KBM-7 (cell line): ENCODE measurements at places on chromosomes 1 and 21.
A peak's percentile ranks its signal among the peaks of the same experiment; 100 is the strongest.

GRCh38 chr1:1223891-1224290 is 7.9 kb downstream of the SDF4 start:
- no peak for DNase-seq

- DNase-seq: no peak
These were observed 25.3 kb downstream of the PADI2 start for GRCh38 chr1:17093822-17094393.

DNA sequence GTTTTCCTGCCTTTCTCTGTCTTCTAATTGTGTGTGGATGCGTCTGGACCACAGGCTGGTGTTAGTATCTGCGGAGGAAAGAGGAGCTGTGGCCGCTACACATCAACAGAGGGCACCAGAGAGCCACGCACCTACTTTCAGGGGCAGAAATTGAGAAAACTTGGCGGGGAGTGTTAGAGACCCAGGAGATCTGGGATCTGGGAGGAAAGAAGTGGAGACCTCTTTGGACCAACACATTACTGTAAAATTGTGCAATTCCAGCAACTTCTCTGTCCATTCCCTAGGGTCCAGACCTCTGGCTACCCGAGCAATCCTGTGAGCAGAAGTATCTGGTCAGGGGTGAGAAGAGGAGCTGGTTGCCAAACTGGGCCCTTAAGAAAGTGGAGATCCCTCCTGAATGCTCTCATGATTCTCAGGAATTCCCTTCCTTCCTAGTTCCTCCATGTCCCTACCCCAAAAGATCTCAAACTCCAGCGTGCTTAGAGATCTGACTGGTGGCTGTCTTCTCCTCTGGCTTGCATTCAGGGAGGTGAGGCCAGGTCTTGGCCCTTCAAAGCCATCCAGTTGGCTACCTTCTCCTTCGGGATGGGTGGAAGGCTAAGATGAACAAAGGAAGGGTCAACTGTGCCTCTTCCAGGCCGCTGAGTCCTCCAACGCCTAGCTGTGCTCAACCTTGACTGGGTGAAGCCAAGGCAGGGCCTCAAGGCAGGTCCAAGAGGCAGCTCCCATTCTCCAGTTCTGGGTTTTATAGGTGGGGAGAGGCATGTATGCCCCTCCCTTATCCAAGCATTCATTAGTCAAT is 1.2 kb upstream of the KIRREL1 start:
- peak; percentile 79 for DNase-seq

GRCh38 chr1:110605446-110605845 is 712 bp downstream of the KCNA2 start:
- no peak for DNase-seq

- no peak for DNase-seq
These were observed 117.5 kb downstream of the TM2D1 start for GRCh38 chr1:61607448-61607847.

DNA sequence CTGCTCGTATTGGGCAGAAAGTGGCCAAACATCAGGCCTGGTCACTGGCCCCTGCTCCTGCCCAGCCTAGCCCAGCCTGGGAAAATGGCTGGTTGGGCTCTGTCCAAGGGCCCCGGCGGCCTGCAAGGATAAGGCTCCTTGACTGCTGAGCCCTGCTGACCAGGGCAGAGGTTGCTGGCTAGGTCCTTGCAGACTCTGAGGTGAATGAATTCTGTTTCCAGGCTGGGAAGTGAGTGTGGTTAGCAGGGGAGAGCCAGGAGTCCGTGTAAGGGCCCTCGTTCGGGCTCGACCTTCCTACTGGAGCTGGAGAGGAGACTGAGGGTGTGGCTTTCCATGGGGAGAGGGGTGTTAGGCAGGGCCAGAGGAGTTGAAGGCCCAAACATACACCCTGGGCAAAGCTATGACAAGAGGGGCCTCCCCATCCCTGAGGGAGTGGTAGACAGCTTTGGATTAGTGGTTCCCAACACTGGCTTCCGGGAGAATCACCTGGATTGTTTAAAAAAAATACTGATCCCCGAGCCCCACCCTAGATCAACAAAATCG is 20.6 kb downstream of the CSF1 start:
- DNase-seq: no peak

DNA sequence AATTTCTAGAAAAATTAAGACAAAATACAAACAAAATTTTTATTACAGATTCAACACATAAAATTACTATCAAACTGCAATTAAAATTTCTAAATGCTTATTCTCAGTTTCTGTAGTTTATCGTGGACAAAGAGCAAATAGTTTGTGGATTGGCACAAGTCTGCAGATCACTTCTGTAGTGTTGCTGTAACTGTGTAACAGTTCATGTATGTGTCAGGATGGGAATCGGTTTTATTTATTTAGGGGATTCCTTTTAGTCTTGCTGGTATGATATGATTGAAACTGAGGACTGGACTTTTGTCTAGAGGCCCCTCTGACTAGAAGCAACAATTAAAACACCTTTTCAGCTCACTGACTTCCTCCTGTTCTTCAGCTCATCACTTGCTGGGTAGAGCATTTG is 60.8 kb downstream of the LRIG2 start:
- DNase-seq: no peak

DNA sequence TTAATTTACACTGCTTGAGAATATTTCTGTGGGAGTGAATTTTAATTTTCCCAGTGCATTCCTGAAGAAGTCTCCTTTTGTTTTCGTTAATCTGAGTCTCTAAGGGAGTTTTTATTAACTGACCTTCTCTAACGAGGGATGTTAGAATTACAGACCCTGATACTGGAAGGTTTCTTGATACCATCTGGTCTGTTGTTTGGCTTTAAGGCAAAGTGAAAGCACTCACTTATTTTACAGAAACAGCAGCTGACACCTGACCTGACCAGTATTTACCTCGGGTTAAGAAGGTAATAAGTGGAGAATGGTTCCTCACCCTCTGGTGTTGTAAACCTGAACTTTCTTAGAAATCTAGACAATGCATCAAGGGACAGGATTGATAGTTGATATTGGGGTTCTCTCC is 12.4 kb downstream of the CDC14A start:
- DNase-seq: no peak

GRCh38 chr1:243543501-243543900 is 287.7 kb downstream of the SDCCAG8 start:
- DNase-seq: no peak

GRCh38 chr1:94578856-94579255 is 37.3 kb upstream of the F3 start:
- DNase-seq: no peak

- no peak for DNase-seq
These were observed 97.2 kb downstream of the WDR64 start for GRCh38 chr1:241749041-241749944.

GRCh38 chr1:180643693-180644092 is 11.9 kb downstream of the XPR1 start:
- DNase-seq: no peak

DNA sequence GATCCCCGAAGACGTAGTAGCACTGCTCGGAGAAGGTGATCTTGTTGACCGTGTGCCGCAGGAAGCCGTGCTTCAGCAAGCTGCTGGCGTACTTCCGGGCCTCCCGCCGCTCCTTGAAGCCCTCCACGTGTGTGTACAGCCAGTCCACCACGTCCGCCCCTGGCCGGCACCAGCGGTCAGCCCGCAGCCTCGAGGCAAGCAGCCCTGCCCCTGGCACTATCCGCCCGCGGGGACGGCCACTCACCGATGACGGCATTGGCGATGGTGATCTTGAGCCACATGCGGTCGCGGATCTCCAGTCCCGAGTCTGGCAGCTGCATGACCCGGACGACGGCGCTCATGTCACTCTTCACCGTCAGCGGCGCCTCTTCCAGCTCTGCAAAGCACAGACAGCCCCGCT is 7.2 kb downstream of the TAS1R3 start:
- no peak for DNase-seq

DNA sequence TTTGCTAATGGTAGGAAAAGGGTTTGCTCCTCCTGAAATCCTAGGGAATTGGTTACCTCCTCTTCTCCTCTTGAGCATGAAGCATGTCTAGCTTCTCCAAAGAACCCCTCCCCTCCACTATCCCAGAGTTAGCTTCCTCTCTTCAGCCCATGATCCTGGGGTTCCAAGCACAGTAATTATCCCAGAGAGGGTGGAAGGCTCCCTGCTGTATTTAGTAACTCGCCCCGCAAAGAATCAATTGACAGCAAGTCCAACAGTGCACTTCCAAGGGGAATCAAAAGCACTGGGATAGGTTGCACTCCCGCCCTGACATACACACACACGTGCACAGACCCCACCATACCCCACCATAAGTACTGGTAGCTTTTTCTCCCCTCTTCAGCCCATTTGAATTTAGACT is 3.1 kb downstream of the S100A8 start:
- no peak for DNase-seq

GRCh38 chr1:81832573-81832972 is 31.8 kb downstream of the ADGRL2 start:
- DNase-seq: no peak

- no peak for DNase-seq
These were observed 396.6 kb downstream of the BRINP2 start for GRCh38 chr1:177567393-177567792.

DNA sequence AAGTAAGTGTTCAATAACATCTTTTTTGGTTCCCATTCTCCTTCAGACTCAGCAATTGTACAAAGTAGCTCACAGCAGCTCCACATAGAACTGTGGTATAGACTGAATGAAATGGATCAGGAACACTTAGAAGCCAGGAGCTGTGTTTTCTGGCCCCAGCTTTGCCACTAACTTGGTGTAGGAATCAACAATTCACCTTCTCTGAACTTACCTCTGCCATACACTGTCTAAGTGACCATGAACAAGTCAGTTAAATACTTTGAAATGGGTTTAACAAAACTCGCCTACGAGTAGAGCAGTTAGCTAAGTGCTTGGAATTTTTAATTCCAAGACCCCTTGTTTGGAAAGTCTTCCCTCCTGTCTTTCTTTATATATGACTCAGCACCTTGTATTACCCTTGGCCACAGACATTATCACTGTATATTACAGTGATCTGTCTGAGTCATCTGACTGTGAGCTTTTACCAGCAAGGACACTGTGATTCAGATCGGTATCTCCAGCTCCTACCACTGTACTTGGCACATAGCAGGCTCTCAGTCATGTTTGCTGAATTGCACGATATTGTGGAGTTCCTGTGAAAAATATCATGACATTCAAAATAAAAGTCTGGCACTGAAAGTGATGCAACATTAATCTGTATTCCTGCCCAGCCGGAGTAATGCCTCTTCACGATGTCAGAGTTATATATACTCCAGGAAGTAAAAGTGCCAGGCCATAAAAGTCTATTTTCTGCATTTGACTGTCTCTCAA is 101.7 kb upstream of the BEND5 start:
- no peak for DNase-seq

GRCh38 chr1:100624886-100625610 is 87.1 kb downstream of the GPR88 start:
- no peak for DNase-seq

DNA sequence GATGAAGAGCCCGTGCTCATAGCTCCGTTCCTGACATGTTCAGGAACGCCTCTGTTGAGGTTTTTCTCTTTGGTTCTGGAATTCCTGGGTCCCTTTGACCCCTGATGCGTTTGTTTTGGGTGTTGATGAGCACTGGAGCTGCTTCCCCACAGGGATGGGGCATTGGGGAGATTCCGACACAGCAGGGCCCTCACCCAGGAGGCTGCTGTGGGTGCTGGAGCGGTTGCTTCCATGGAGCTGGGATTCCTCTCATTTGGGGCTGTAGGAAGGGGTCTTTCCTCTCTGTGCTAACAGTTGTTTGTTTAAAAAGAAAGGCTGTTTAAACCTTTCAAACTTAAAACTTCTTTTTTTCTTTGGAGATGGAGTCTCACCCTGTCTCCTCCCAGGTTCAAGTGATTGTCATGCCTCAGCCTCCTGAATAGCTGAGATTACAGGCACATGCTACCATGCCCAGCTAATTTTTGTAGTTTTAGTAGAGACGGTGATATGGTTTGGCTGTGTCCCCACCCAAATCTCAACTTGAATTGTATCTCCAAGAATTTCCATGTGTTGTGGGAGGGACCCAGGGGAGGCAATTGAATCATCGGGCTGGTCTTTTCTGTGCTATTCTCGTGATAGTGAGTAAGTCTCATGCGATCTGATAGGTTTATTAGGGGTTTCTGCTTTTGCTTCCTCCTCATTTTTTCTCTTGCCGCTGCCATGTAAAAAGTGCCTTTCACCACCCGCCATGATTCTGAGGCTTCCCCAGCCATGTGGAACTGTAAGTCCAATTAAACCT is 48.9 kb downstream of the SKI start:
- no peak for DNase-seq

- no peak for DNase-seq
These were observed 24.9 kb downstream of the MT1HL1 start for GRCh38 chr1:236979149-236979900.

- no peak for DNase-seq
These were observed 313.0 kb downstream of the PAPPA2 start for GRCh38 chr1:176775996-176776395.

- peak; percentile 81 for DNase-seq
These were observed 178.4 kb downstream of the PSMG1 start for GRCh38 chr21:39004634-39005501.

DNA sequence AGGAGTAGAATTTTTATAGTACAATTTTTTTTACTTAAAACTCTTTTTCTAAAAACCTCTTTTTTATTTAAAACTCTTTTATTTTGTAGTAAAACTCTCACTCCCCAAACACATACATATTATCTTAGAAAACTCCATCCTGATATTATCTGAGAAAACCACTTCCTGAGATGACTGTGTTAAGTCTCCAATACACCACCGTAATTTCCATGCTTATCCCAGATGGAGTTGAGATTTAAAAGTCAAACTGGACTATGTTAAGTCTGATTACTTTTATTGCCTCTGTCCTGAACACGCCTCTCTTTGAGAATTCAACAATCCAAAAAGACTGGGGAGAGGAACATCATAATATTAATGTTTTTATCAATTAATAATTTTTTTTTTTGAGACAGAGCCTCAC is 3.7 kb downstream of the SEC16B start:
- DNase-seq: no peak

GRCh38 chr1:68103884-68104554 is 53.6 kb upstream of the DIRAS3 start:
- no peak for DNase-seq

- no peak for DNase-seq
These were observed 476.2 kb upstream of the BEND5 start for GRCh38 chr1:49252917-49253316.

DNA sequence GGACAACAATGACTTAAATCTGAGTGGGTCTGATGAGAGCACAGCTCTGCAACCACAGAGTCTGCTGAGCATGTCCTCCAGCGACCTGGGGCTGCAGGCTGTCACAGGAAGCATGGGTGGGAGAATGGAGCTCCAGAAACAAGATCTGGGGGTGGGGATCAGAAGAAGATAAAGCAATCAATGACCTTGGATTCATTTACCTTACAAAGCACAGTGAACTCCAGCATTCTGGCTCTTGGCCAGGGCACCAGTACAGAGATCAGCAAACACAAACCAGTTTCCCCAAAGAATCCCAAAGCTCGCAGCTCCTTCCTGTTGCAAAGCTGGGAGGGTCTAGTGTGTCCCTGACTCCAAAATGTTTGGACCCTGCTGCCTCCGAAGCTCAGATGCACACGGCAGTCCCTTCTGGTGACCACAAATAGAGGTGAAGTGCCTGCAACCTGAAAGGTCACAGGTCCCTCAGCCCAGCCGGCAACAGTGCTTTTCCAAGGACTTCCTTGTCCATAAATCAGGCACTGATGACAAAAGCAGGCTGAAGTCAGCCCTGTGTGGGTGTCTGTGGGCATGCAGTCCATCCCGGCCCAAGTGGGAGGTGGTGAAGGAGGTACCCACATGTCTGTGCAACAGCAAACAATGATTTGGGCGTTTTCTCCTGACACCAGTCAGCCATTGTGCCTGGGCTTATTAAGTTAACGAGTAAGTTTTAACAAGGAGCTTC is 76.1 kb downstream of the SH3BGR start:
- no peak for DNase-seq
